ENCODE measurements at places on chromosomes 12 and 14.

GRCh38 chr14:53458368-53458814 lies 305.3 kb upstream of the DDHD1 start:
- no peak for DNase-seq

DNA sequence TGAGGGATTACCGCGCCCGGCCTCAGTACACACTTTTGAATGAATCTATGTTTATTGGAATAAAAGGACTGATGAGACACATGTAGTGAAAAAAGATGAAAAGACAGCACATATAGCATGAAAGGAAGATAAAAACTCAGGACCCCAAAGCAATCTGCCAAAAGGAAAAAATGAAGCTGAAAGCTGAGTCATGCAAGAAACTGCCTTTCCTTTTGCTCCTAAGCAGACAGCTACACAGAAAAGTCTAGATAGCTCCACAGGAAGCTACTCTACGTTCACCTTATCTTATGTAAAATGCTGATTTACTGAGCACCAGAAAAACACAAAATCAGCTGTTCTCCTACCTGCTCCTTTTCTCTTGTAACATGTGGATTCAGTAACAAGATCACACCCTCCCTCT lies 128.4 kb downstream of the NTF3 start:
- no peak for DNase-seq

GRCh38 chr12:64635356-64635998 lies 25.2 kb downstream of the RASSF3 start:
- DNase-seq: no peak

- DNase-seq: no peak
These were observed 6.4 kb upstream of the ARF6 start for GRCh38 chr14:49886523-49886922.

- DNase-seq: no peak
These were observed 78.9 kb downstream of the SETD3 start for GRCh38 chr14:99401621-99402284.

DNA sequence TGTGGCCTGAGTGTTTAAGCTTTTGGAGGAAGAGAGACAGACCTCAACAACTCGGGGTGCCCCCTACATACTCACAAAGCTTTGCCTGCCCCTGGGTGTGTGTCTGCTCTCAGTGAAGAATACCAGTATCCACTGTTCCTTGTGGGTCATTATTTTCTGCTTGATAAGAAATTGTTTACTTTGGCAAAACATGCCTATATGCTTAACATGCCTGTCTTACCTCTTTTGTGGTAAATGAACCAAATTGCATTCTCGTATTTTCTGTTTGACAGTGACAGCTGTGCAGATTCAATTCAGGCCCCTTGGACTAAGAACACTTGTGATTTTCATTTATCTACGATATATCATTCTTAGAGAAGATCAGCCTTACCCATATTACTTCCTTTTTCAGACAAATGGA lies 50.6 kb upstream of the REP15 start:
- no peak for DNase-seq

- no peak for DNase-seq
These were observed 43.0 kb downstream of the DDHD1 start for GRCh38 chr14:53110096-53110495.

DNA sequence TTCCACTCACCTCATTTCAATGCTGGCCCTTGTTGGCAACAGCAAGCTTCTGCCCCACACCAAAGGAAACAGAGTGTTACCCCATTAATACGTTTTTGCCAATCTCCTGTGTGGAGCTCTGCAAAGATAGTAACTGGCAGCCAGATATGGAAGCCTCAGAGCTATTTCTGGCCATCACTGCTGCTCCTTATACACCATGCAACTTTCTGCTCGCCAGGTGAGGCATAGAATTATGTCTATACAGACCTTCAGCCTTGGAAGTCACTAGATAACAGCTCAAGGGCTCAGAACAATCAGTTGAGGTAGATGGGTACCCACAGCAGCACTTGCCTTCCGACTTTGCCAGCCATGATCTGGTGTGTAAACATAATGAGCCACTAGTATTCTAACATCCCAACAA lies 214.8 kb upstream of the ALG10B start:
- no peak for DNase-seq

GRCh38 chr12:76945867-76946266 lies 67.0 kb upstream of the CSRP2 start:
- DNase-seq: no peak

DNA sequence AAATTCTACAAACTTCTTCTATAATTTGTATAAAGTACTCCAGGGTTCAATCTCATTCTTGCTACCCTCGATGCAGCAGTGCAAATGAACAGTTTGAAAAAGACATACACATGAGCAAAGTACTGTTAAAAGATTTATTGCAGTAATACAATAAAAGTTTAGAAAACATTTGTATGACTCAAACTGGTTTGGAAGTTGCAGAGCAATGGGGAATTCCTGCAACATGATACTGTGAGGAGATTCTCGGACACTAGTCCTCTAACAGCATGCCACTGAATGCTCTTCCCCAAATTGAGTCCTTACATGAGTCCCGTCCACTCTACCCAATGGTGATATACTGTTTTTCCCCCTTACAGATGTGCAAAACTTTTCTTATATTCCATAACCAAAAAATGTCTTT lies 45.4 kb downstream of the ATG14 start:
- no peak for DNase-seq

GRCh38 chr12:23098517-23098916 lies 473.5 kb downstream of the ETNK1 start:
- DNase-seq: no peak

GRCh38 chr14:25019892-25020291 lies 30.1 kb downstream of the STXBP6 start:
- no peak for DNase-seq

DNA sequence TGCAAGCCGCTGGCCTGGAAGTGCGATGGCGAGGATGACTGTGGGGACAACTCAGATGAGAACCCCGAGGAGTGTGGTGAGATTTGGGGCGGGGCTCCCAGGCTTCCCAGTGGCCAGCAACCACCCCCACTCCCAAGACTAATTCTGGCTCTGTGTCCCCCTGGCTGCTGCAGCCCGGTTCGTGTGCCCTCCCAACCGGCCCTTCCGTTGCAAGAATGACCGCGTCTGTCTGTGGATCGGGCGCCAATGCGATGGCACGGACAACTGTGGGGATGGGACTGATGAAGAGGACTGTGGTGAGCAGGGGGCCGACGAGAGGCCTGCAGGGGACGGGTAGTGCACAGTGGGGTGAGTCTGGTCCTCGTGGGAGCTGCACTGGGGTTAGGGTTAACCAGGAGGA lies 12.1 kb upstream of the NXPH4 start:
- no peak for DNase-seq

DNA sequence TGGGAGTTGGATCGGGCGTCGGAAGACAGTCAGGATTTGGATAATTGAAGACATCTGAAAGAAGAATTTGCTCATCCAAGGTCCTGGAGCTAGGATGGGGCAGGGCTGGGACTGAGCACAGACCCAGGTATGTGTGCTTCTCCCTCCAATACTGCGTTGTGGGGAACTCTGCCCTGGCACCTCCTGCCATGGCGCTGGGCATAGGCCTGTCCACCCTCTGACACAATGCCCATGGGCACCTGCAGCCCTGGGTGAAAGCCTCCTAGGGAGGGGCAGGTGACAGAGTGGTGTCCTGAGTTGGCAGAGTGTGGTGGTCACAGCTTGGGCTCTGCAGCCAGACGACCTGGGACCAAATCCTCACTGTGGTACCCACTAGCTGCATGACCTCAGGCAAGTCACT lies 53.3 kb downstream of the CALM1 start:
- no peak for DNase-seq

DNA sequence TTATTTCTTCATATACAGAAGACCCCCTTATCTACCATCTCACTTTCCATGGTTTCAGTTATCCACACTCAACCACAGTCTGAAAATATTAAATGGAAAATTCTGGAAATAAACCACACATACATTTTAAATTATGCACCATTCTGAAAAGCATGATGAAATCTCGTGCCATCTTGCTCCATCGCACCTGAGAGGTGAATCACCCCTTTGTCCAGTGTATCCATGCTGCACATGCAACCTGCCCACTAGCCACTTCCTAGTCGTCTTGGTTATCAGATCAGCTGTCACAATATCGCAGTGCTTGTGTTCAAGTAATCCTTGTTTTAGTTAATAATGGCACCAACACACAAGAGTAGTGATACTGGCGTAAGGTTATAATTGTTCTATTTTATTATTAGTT lies 145.7 kb downstream of the C12orf42 start:
- DNase-seq: no peak

DNA sequence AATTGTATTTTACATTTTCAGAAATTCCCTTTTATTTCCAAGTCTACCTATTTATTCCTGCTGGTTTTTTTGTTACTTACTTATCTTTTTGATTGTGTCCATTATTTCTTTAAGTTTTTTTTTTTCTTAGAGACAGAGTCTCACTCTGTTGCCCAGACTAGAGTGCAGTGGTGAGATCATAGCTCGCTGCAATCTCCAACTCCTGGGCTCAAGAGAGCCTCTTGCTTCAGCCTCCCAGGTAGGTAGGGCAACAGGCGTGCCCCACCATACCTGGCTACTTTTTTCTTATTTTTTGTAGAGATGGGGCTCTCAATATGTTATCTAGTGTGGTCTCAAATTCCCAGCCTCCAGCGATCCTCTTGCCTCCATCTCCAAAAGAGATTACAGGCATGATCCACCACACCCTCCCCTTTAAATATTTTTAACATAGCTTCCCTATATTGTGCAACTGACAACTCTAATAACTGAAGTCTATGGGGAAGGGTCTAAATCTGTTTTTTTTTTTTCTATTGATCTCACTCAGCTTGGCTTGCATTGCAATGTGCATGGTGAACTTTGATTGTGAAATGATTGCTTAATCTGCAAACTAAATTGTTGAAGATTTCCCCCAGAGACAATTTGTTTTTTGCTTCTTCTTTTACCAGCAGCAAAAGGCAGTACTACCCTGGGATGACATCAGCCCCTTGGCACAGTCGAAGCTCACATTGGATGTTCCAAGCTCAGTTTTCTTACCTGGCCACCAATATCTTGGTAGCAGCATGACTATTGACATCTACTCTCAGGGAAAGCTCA lies 25.7 kb upstream of the COCH start:
- no peak for DNase-seq

GRCh38 chr12:54051026-54051842 lies 2.4 kb upstream of the HOXC4 start:
- no peak for DNase-seq

DNA sequence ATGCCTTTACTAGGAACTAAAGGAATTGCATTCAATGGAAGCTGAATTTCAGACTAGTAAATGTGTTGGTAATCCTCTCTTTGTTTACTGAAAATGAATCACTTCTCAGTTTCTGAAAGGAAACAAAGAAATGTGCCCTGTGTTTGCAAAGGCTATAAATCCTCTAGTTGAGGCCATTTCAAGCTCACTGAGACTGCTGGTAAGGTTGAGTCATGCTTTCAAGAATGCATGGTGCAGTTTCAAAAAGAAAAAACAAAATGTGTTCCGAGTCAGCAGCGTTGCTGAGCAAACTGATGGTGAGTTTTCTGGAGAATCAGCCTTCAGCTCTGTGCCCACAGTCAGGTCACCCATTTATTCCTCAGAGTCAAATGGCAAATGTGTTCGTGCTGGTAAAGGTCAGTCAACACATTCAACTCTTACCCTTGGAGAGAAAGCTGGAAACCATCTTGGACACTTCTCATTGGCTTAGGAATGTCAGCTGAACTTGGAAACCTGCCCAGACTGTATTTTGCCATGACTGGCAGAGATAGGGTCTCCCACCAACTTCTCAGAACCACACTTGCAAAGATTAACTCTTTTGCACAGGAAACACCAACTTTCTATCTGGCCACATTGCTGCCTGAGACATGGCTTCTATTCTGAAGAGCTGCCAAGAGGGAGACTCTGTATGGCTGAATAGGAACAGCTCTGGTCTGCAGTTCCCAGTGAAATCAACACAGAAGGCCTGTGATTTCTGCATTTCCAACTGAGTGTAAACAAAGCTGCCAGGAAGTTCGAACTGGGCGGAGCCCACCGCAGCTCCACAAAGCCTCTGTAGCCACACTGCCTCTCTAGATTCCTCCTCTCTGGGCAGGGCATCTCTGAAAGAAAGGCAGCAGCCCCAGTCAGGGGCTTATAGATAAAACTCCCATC lies 484.4 kb downstream of the ATP23 start:
- DNase-seq: no peak

GRCh38 chr12:86698641-86698980 lies 442.4 kb upstream of the MGAT4C start:
- DNase-seq: no peak

GRCh38 chr12:120265473-120266179 lies at the start of gene PXN:
PXN (minus strand) TSS chr12:120265730; CDS start chr12:120265629, 101 bp downstream.
- no peak for DNase-seq

DNA sequence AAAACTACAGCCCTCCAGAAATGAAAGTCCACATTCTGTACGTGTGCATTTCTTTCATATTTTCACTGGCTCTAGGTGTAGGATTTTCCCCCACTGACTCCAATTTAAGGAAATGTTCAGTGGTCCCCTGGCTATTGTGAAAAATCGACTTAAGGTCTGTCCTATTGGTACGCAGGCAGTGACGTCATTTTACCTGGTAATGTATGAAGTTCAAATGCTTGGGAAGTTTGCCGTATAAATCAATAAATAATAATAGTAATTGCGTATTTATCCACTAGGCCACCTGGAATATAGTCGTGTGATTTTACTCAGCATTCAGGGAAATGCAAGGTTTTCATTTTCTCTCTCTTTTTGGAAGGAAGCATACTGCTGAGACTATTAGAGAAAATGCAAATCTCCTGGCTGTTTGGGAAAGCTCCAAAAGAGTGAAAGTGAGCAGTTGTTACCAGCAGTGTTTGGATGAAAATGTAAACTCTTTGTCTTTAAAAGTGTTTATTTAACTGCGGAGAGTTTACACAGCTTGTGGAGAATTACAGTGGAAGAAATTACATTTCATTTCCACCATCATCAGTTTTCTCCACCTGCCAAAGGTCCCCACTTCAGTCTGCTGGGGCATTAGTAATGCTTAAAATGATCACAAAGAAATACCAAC lies 107.0 kb downstream of the EXOC5 start:
- no peak for DNase-seq

DNA sequence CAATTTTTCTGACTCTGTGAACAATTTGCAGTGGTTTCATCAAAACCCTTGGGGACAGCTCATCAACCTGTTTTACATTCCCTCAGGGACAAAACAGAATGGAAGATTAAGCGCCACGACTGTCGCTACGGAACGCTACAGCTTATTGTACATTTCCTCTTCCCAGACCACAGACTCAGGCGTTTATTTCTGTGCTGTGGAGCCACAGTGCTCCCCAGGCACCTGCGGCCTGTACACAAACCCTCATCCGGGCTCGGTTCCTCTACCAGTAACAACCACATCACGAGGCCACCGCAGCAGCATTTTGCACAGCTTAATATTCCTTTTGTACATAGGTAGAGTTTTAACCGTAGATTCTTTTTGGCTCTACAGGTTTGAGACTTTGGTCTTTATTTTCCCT lies 397.4 kb upstream of the OR4E1 start:
- DNase-seq: no peak

- DNase-seq: no peak
These were observed 871 bp upstream of the COQ5 start for GRCh38 chr12:120529641-120530417.
